ENCODE measurements at places on chromosomes 6 and 20.

DNA sequence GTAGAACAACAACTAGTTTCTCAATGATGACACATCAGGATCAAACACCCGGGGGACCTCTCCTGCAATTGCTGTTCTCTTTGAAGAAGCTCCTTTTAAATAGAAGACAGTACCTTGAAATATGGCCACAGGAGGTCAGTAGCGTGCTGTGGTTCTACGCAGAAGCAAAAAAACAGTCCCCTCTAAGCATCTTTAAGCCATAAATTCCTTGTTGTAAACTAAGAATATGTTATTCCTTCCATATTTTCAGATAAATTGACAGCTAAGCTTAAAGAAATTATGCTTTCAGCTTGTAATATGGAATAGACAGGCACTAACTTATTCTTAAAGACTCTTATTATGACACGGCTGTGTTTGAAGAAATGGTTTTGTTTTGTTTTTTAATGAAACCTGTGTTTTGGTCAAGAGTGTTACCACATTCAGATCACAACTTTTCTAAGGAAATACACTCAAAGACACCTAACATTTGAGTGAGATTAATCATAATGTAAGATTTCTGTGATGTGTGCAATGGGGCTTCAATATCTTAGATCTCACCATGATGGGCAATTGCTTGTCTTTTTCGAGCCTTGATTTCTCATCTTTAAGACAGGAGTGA, 49.7 kb upstream of the IL20RA start:
- peak; percentile 17 for DNase-seq

GRCh38 chr6:108801366-108801765, 46.9 kb upstream of the ARMC2 start:
- DNase-seq: peak; percentile 31

GRCh38 chr6:3919130-3919628, 70.0 kb downstream of the FAM50B start:
- no peak for DNase-seq

DNA sequence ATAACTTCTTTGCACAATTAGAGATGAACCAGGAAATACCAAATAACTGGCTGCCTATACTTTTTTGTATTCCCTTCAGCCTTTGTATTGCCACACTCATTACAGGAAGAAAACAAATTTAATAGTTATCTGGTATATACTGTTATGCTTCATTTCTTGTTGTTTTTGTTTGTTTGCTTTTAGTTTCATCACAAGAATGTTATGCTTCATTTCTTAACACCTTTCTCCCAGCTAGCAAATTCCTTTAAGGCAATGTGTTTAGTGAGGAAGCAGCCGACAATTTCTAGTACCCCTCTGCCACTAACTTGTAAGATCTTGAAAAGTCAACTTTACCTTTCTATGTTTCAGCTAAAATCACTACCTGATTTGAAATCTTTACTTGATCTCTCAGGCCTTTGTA, 1.4 kb downstream of the NCOA6 start:
- DNase-seq: no peak

- no peak for DNase-seq
Measured at GRCh38 chr20:37533154-37533715, 5.6 kb upstream of the BLCAP start.

GRCh38 chr6:36679043-36679833, 724 bp downstream of the CDKN1A start:
- DNase-seq: no peak

DNA sequence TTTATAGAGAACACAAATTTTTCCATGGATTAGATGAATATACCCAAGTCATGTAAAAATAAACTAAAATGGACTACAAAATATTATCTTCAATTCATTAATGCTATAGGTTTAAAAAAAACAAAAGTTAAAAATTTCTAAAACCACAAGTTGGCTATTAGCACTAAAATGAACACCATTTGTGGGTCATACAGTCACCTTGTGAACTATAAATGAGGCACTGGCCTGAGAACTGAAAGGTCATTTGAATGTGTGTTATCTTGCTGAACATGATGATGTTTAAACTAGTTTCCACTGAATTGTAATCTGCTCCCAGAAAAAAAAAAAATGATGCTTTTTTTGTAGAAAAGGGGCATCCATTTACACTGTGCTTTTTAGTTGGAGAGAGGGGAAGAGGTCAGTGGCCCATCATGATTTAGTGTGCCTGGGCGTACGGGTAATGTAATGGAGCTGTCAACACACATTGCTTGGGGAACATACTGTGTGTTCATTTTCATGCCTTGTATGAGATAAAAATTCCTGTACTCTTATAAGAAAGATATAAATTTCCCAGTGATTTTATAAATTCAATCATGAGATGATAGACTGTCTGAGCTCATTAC, 96.6 kb upstream of the FKBP1C start:
- DNase-seq: no peak

GRCh38 chr6:132751306-132751705, 6.4 kb downstream of the VNN2 start:
- no peak for DNase-seq

- no peak for DNase-seq
Measured at GRCh38 chr6:166758136-166758704, 131.2 kb upstream of the RPS6KA2 start.

GRCh38 chr6:20061952-20062351, 150.3 kb downstream of the MBOAT1 start:
- no peak for DNase-seq

DNA sequence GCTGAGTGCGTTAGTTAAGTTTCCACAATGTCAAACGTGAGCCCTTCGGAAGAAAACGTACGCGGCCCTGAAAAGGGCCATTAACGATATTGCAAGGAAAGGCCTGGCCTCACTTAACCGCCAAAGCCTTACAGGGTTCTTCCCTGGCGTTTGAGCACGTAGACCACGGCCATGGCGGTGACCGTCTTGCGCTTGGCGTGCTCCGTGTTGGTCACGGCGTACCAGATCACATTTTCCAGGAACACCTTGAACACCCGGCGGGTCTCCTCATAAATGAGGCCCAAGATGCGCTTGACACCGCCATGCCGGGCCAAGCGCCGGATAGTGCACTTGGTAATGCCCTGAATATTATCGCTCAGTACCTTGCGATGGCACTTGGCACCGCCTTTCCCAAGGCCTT, 118.4 kb upstream of the BTN3A2 start:
- DNase-seq: no peak

- DNase-seq: no peak
Measured at GRCh38 chr6:61887423-61887822, 398.6 kb downstream of the KHDRBS2 start.

DNA sequence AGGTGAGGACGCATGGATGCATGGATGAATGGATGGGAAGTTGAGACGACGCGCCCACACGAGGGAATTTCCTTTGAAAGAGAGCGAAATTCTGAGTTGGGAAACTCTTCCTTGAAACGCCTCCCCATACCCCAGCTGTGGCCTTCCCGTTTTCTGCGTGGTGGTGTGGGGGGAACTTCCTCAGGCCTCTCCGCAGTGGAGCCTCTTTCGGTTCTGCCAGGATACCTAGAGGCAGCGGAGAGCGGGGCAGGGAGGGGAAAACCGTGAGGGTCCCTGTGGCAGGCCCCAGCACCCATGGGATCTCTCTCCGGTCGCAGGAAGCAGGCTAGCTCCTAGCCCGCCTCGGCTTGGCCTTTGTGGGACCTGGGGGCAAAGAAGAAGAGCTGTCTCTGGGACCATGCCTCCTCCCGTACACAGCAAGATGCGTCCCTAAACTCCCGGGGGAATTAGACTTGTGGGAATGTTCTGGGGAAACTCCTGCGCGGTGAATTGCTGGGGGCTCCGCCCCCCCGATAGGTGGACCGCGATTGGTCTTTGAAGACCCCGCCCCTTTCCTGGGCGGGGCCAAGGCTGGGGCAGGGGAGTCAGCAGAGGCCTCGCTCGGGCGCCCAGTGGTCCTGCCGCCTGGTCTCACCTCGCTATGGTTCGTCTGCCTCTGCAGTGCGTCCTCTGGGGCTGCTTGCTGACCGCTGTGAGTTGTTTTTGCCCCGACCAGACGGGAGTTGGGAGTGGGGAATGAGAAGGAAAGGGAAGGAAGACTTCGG, at the start of gene CD40:
CD40 (plus strand) TSS at position 611 of the 764 bp plus-strand sequence; CDS start at position 641, 30 bp downstream.
- peak; percentile 32 for DNase-seq

- DNase-seq: no peak
Measured at GRCh38 chr6:127956956-127957355, 56.1 kb upstream of the THEMIS start.

GRCh38 chr6:29734046-29735018, 11.1 kb downstream of the HLA-F start:
- peak; percentile 8 for DNase-seq

GRCh38 chr6:119241111-119241465, 108.5 kb downstream of the MAN1A1 start:
- DNase-seq: no peak
